Fibroblast of skin of scalp (primary cell): ENCODE measurements at places on chromosomes 1 and 21.

DNA sequence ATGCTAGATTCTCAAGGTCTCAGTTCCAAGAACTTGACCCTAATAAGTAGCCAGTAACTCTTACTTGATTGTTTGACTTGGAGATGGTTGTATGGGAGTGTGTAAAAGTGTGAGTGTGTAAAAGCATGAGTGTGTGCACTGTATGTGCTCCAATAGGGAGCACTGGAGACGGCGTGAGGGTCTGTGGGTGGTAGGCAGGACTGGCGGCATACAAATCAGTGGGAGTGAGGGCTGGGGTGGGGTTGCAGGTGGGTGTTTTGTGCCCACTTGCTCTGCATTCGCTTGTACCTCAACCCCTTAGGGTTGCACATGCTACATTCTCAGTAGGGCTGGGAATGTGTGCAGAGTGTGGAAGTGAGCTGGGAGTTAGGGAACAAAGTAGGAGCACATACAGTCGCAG lies 79.5 kb upstream of the CD34 start:
- DNase-seq: no peak

- DNase-seq: no peak
These were observed 88.1 kb upstream of the C1orf21 start for GRCh38 chr1:184298440-184299405.

- no peak for DNase-seq
These were observed 209.0 kb upstream of the SAMSN1 start for GRCh38 chr21:14755086-14755485.

DNA sequence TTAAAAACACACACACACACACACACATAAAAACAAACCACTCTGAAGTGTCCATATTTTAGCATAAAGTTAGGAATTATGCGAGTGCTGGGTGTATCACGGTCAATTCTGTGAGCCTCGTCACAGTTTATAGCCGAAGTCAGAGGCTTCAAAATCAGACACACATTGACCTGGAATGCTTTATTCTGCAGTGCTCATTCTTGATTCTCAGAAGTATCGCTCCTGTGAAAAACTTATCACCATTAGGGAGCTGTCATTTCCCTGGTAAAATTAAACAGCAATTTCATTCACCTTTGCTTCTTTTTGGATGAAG lies 8.7 kb upstream of the IRF2BP2 start:
- DNase-seq: no peak

DNA sequence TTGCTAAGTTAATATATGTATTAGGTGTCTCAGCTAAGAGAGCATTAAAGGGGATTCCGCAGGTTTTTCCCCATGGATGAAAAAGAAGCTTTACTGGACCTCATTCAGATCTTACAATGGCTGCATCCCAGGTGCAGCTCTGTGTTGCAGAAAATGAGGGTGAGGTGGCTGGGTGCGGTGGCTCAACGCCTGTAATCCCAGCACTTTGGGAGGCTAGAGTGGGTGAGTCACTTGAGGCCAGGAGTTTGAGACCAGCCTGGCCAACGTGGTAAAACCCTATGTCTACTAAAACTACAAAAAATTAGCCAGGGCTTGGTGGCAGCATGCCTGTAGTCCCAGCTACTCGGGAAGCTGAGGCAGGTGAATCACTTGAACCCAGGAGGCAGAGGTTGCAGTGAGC lies 58.5 kb upstream of the MORC3 start:
- no peak for DNase-seq

GRCh38 chr21:36807422-36807928 lies 108.6 kb downstream of the SIM2 start:
- DNase-seq: no peak

DNA sequence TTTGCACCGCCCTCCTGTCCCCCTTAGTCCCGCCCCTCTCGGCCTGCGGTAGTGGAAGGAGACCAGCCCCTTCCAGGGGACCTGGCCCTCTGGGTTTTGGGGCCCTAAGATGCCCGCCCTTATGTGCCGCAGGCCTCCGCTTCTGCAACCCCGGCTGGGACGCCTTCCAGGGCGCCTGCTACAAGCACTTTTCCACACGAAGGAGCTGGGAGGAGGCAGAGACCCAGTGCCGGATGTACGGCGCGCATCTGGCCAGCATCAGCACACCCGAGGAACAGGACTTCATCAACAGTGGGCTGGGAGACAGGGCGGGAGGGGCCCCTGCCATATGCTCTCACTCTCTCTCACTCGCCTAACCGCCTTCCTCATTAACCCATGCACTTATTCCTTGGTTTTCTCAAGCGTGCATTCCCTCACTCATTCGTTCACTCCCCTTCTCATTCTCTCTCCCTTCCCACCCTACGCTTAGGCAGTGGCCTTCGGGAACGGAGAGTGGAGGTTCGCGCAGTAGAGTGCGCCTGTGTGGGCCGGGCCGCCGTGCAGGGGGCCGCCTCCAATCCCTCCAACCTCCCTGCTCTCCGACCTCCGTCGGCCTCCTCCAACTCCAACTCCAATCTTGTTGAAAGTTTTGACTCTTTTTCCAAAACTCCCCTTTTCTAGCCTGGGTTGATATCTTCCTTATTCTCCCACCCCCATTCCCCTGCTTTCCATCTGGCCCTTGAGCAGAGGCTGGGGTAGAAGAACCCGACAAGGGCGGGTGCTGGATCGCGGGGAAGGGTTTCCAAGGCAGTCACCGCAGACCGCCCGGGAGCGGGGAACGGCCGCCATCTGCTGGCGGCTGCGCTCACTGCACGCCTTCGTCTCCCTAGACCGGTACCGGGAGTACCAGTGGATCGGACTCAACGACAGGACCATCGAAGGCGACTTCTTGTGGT lies 15.2 kb downstream of the BCAN start:
- DNase-seq: peak; percentile 58

DNA sequence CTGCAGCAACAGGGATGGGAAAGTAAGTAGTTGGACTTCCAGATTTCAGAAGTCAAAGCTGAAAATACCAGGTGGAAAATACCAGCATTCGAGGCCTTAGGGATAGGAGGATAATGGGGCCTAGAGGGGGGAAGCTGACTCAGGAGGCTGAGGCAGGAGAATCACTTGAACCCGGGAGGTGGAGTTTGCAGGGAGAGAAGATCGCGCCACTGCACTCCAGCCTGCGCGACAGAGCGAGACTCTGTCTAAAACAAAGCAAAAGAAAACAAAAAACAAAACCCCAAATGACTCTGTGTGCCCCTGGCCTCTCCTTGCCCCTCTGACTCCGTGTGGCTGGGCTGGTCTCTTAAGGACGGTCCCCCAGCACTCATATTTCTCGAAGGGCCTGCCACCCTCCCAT lies 3.4 kb downstream of the SH2D2A start:
- DNase-seq: no peak

GRCh38 chr21:42746240-42746592 lies 92.8 kb downstream of the PDE9A start:
- no peak for DNase-seq
